Eye (tissue), 1 donor: ENCODE measurements at places on chromosomes 3 and 15.

DNA sequence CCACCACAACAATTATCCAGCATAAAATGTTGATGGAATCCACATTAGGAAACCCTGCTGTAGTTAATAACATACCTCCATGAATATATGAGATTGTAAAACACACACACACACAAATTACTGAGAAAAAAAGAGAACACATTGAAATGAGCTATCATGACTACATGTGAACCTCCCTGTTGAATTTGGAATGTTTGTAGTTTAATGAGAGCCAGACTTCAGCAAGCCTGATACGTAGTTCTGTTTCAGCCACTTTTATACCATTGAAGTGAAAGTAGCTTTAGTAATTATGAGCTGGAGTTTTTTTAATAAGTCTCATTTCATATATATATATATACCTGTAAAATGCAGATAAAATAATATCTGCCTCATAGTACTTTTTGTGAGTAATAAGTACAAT lies 1146.4 kb downstream of the NAALADL2 start:
- no peak for DNase-seq

DNA sequence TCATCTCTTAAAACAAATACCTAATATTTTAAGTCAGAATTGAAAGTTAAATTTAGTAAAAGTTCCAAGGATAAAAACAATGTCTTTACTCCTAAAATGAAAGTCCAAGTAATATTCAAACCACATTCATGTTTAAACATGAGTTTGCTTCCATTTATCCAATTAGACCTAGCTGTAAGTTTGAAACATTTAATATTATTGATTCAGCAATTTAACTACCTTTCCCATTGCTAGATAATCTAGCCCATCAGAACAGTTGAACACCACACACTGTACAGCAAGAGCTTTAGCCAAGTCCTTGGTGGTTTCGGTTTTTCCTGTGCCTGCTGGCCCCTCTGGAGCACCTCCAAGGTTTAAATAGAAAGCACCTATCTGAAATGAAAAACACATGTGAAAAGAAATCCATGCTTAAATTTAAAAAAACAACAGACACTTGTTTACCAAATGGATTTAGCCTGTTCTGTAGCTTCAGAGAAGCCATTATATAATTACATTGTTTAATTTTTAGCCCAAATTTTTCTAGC lies 97.8 kb downstream of the DNAH12 start:
- DNase-seq = peak; percentile 41

- DNase-seq = no peak
Measured at GRCh38 chr3:187490366-187490765, 122.2 kb downstream of the RTP4 start.

- no peak for DNase-seq
Measured at GRCh38 chr3:77324105-77324504, 284.2 kb downstream of the ROBO2 start.

DNA sequence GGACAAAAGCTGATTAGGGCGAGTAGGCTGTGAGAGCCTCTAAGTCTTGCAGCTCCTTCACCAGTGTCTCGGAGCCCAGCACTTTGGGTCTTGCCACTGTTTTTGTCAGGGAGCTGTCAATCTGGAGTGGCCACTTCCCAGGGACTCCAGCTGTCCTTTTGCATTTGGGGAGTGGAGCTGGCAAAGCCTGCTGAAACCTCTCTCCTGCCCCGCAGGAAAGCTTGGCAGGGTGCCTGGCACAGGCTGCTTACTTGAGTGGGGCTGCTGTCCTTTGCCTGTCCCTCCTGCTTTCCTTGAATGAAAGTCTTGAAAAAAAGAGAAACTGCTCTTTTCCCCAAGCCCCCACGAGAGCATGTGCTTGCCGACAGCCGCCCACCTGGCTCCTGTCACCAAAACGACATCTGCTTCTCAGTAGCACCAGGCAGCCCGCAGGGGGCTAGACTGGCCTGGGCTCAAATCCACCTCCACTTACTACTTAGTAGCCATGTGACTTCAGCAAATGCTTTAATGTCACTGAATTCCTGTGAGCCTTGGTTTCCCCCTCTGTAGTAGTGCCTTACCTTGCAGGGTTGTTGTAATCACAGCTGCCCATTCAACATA lies 13.7 kb downstream of the USP13 start:
- peak; percentile 32 for DNase-seq

DNA sequence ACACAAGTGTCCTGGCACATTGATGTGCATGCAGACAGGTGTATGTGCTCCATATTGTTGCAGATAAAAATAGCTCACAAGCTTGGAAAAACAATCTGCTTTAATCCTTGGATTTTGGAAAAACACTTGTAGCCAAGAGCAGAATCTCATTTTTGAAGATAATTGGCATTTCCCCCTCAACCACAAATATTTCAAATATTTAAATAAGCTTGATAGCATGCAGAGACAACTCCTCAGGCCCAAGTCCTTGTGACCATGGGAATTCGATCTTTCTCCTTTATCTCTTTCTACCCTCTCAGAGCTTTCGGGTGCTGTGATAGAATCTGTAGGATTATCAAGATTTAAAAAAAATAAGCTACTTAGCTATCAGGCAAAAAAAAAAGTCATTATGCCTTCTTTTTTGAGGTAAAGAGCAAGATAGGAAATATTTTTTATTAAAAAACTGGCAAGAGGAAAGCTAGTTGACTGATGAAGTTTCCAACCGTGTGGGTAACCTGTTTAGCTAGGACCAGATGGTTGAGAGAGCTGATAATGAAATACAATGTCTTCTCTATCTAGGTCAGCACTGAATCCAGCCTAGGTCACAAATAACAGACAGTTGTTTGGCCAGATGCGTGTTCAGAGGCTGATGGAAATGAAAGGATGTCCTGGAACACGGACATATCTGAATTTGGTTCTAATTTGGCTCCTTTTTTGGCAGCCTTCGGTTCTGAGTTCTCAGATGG lies 54.9 kb upstream of the SNRK start:
- DNase-seq = peak; percentile 19

- DNase-seq = no peak
Measured at GRCh38 chr3:14148041-14148985, 23.5 kb downstream of the TMEM43 start.

DNA sequence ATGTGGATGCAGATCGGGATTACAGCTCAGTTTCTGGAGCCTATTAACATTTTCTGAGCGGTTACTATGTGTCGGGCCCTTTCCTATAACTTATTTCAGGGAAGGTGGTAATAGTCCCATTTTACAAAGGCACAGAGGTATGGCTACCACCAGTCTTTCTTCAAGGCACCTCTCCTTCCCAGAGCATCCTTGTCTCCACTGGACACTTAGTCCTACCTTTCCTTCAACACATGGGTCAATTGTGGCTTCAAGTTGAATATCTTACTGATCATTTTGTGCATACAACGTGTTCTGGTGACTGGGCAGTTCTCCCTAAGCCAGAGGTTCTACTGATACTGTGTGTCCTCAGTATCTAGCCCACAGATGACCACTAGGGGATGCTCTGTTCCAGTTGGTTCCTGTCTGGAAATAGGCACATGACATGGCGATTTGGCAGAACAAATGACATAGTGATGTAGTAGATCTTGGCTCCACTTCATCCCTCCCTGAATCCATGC lies 60.7 kb upstream of the CMTM8 start:
- peak; percentile 64 for DNase-seq

DNA sequence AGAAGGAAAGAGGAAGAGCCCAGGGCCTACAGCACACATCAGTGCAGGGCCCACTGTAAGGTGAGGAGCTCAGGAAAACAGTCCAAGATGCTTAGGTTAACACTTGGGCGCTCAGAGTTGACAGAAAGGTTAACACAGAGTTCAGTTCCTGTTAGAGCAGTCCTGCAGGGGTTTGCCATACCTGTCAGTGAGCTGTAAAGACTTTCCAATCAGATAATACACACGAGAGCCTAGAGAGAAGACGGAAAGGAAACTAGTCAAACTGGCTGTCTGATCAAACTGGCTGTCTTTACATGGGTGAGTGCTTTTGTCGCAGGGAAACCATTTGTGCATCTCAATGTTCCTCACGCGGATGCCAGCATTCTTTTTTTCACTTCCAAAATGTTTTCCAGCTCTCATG lies 61.4 kb upstream of the ARHGEF26 start:
- peak; percentile 55 for DNase-seq

GRCh38 chr15:43519196-43519595 lies 1.8 kb downstream of the MAP1A start:
- DNase-seq = peak; percentile 9

DNA sequence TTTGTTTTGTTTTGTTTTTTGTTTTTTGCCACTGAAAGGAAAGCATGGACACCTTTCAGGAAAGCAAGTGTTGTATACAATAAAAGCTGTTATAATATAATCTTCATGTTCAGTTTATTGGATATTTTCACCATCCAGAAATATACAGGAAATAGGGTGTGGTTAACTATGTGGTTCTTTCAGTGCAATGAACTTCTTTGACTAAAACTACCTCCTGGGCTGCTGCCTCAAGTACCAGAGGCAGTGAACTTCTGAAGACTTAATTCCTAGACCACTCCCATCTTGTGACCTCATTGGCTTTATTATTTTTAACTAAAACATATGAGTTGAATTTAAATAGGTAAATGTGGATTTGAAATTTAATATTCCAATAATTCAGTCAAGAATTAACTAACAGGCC lies 27.1 kb upstream of the TBL1XR1 start:
- DNase-seq = no peak
